ENCODE measurements at places on chromosomes 2 and 18.

DNA sequence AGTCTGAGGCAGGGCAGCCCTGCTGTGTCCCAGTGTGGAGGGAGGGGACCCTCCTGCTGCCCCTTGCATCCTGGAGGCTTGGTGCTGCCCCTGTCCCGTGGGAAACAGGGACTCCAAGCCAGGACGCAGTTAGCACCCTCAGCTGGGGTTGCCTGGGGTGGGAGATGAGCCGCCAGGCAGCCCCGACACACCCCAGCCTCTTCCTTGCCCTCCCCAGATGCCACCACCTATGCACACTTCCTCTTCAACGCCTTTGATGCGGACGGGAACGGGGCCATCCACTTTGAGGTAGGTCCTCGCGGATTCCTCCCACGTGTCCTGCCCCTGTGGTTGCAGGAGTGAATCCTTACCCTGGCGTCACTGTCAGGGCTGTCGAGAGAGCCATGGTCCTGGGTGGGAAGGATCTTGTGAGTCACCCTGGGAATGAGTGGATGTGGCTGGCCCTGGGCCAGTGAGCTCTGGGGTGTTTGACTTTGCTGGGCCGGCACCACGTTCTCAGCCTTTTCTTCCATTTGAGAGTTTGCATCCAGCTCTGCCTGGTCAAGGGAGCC is 27.5 kb upstream of the FAHD2A start:
- DNase-seq, result peak; percentile 43

DNA sequence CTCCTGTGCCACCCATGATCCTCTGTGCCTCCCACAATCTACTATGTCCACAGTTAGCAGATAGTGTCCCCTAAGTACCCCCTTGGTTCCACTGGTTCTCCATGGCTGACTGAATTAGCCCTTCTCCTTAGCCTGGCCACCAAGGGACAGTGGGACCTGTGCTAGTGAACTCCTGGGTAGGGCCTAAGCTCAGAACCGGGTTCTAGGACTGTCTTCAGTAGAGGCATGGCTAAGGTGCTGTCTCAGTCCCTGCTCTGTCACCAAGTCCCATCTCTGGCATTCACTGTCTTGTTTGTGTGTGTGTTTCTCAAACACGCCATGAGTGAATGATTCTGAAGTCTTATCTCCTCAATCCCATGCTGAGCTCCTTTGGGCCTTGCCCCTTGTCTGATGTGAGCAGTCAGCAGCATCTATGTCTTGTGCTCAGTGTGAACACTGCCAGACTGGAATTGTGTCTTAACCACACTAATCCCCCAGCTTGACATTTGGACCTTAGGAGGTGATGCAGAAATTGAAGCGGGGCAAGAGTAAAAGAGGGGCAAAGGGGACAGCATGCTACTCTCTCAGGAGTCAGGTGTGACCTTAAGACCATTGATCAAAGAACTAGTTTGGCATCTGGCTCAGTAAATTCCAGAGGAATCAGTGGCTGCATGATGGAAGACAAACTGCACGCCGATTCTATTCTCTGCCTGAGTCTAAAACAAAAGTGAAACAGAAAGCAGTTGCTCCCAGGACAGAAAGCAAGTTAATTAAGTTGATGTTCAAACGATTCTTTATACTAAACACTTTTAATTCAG is 190.5 kb downstream of the ALPK2 start:
- peak; percentile 61 for DNase-seq

GRCh38 chr2:8433390-8433789 is 248.5 kb upstream of the ID2 start:
- DNase-seq, result no peak

- DNase-seq, result no peak
Measured at GRCh38 chr2:162537651-162538050, 193.7 kb downstream of the GCA start.

- DNase-seq, result no peak
Measured at GRCh38 chr2:8514796-8515758, 166.8 kb upstream of the ID2 start.

DNA sequence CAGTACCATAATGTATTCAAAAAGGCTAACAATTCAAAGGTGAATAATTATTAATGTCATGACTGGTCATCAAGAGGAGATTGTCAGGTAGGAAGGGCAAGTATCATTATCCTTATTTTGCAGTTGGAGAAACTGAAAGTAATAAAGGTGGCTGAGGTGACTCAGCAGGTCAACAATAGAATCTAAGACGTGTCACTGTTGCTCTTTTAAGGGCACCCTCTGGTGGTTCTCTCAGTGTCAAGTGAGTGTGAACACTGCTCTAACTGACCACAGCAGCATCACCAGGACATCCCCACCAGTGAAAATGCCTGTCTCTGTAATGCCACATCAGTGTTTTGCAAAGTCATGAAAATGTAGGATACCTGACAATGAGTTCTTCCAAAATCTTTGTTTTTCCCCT is 69.7 kb downstream of the DCC start:
- no peak for DNase-seq

- no peak for DNase-seq
Measured at GRCh38 chr2:16152071-16152927, 211.9 kb downstream of the MYCN start.

DNA sequence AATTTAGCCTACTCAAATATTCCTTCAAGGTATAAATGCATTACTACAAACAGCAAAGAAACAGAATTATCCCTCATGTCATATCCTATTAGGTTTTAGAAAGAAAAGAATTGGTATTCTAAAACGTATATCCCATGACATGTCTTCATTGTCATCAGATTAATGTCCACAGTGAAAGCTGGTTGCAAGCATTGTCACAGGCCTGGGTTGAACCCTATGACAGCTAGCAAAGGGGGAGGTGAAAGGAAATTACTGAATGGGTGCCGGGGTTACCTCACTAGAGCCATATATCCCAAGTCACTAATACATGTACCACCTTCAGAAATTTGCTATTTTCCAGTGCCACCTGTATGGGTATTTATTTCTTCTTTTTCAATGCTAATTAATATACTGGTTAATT is 1630.5 kb upstream of the NXPH2 start:
- DNase-seq, result no peak

All from fibroblast of lung (primary cell).